ENCODE measurements at places on chromosomes 4 and X.

- no peak for DNase-seq
These were observed 14.6 kb downstream of the GRXCR1 start for GRCh38 chr4:42906891-42907759.

DNA sequence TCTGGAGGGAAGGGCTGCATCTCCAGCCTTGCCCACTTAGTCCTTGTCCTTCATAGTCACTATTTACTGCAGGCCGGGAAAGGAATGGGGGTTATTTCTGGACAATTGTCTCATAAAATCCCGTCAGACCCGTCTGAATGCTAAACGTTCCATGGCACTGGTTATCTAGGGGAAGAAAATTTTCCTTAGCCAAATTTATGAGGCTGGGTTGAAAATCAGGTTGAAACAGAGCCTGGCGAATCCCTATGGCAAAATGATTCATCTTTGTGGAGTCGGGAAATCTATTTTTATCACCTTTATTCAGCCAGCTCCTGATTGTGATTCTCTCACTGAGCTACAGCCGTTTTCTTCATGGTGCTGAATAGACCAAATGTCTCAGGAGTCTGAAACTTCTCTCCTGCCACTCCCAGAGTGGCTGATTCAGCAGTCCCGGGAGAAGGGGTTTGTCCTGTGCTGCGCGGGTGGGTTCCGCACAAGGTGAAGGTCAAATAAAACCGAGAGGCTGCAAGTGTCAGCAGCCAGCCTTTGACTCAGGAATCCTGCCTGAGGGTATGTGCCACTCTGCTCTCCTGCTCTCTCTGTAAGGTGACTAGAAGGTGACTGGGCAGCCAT lies 1.0 kb downstream of the LIMCH1 start:
- no peak for DNase-seq

- no peak for DNase-seq
These were observed 9.6 kb upstream of the C4orf36 start for GRCh38 chr4:86901864-86902263.

DNA sequence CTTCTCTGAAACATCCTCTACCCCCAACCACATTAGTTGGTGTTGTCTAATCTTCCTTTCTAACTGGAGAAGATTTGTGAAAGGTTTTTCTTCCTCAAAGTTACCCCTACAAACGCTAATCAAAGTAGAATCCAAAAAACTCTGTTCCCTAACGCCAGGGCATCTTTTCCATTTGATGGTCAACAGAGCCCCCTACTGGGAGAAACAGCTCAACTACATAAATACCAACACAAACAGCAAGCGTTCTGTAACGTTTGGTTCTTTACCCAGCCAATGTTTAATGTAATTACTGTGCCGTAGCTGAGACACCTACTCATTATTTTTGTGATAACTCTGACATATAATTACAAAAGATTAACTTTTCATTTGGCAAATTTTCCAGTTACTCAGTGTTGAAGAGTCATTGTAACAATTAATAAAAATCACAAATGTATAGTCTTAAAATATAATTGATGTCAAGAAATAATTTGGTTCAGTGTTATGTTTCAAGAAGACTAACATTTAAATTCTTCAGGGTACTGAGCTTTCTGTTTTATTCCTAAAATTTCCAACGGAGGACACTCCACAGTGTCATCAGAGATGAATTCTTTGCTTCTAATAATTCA lies 94.9 kb upstream of the TBC1D9 start:
- DNase-seq: no peak

DNA sequence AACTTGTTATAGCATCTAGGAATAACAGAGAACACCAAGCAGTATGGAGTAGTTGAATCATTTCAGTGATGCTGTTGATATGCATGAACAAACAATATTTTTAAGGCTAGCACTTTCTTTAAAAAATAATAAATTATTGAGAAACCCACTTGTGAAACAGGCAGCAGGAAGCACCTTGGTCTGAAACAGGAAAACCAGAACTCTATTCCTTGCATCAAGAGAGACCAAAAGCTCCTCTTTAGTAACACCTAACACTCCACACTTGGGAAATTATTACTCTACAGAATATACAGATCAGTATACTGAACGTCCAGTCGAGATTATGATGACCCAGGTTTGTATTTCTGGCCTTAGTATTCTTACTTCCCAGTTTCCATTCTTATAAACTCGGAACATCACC lies 129.0 kb downstream of the ARAP2 start:
- no peak for DNase-seq

GRCh38 chrX:18701621-18702361 lies 5.7 kb upstream of the PPEF1 start:
- no peak for DNase-seq

- no peak for DNase-seq
These were observed 71.9 kb downstream of the STARD8 start for GRCh38 chrX:68719181-68719903.

DNA sequence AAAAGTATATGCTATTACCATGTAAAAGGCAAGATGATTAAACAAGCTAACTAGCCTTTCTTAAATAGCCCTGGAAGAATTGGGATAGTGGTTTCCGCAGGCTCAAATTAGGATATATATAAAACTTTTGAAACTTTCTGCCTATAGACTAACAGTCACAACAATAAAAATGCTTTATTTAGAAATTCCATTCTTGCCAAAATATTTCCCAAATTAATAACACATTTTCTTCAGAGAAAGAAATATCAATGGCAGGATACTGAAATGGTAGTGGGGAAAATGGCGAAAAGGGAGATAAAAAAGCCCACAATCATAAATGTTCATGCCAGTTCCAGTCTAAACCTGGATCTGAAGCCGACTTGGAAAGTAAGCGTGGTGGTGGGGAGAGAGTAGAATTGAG lies 56.0 kb downstream of the MAD2L1 start:
- DNase-seq: no peak

- no peak for DNase-seq
These were observed 619 bp upstream of the MPC1L start for GRCh38 chrX:40622479-40623138.

DNA sequence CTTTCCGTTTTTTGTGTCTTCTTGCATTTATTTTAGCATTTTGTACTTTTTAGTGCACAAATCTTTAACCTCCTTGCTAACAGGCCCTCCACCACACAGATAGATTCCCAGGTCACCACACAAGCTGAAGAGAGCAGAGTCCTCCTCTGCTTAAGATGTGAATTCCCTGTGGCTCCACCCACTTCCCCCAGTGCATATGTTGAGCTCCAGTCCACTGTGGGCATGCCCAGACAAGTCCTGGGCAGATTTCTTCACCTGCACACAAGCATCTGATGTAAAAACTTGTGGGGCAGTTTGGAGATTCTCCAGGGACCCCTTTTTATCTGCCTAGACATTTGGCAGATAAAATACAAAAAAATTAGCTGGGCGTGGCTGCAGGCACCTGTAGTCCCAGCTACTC lies 19.8 kb upstream of the PASD1 start:
- DNase-seq: no peak

- DNase-seq: no peak
These were observed 165.8 kb upstream of the SFRP2 start for GRCh38 chr4:153954654-153955053.
